Effector CD4-positive, alpha-beta T cell (primary cell): ENCODE measurements at places on chromosomes 7 and 10.

DNA sequence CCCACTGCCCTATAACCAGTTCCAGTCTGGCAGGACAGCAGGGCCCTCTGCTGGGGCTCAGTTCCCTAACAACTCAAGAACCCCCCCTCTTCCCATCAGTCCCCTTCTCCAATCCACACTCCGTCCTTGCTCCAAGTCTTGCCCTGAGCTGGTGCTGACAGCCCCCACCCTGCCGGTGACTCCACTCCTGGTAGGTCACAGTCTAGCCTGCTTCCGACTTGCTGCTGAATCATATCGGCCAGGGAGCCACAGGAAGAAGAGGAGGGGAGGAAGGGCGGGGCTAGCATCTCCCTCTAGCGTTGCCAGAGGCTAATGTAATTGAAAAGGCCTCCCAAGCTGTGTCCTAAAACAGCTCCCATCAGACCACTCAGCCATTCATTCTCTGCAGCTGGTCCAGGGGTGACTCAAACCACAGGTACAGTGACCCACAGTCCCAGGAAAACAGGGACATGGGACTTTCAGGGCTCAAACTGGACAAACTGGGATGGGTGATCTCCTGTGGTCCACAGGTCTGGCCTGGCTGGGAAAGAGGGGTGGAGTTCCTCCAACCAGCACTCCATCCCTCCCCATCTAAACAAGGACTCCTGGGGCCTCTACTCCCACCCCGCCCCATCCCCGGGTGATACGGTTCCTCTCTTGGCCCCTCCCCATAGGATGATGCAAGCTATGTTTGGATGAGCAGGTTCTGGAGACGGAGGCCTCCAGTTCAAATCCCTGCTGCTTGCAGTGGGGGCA lies 158.8 kb downstream of the SH3PXD2A start:
- DNase-seq = peak; percentile 55

GRCh38 chr7:37768611-37769010 lies 79.8 kb upstream of the NME8 start:
- DNase-seq = no peak

GRCh38 chr7:123864012-123864411 lies 19.0 kb downstream of the HYAL4 start:
- no peak for DNase-seq

DNA sequence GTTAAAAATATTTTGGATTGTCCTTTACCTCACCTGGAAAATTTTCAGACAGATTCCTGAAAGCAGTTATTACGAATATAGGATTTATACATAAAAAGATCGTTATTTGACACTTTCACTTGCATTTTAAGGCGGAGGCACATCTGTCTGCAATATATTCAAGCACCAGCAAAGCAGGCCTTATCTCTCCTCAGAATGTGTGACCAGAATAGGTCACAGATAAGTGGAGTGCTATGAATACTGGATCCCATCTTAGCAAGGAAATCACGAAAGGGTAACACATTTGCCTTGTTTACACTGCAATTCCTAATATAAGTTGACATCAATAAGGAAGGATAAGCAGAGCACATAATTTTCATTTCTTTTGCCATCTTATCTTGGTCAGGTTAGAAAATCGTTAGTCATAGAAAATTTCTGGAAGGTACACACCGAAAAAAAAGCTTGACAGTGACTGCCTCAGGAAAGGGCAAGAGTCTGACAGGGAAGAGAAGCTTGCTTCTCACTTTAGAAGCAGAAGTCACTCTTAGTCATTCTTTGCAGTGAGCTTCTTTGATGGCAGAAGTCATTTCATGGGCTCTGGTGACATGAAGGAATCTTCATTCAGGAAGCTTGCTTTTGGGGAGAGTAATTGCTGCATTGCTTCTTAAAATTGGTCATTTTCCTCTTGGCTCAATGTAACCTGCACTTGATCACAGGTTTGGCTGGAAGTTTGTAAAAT lies 98.1 kb upstream of the STK17A start:
- DNase-seq = no peak

- no peak for DNase-seq
These were observed 91.9 kb downstream of the MYL10 start for GRCh38 chr7:101537205-101537604.

- DNase-seq = no peak
These were observed 535.5 kb downstream of the GPAM start for GRCh38 chr10:111648046-111648445.

DNA sequence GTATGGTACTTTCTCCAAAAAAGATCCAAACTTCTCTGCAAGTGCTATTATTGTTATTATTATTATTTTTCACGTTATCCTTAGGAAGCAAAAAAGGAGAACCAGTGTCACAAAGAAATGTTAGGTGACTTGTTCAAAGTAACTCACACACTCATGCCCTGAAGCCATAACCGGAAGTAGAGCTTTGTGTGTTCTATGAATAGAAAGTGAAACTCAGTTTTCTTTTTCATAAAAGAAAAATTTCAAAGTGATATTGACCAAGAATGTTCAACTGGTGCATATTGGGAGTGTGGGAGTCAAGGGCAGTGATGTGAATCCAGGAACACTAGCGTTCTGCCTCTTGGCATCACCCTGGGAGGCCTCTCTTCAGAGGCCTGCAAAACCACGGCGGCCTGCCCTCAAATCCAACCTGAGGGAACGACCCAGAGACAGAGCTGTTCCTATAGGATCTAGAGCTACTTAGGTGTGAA lies 106.1 kb downstream of the PRKCQ start:
- DNase-seq = peak; percentile 26
